SJCRH30 (cell line): ENCODE measurements at places on chromosomes 2 and 18. TPM values are rescaled to one million over a fixed set of nuclear protein-coding genes. Genes with fewer than 3 reads are reported as not detected.

Gene CRYGD
- total RNA-seq = not detected in 2 replicates

Gene CHAC2
- total RNA-seq = 25.8 and 30.2 TPM in 2 replicates

Gene BOLL
- total RNA-seq = 0.38 and 0.51 TPM in 2 replicates

Gene GALNT3
- not detected in 2 replicates for total RNA-seq

Gene NRP2
- total RNA-seq = 57.5 and 76.4 TPM in 2 replicates

Gene TPGS2
- total RNA-seq = 91.6 and 99.3 TPM in 2 replicates

Gene CD8A
- 0.10 and 0.16 TPM in 2 replicates for total RNA-seq

Gene MREG
- total RNA-seq = 10.3 and 11.1 TPM in 2 replicates

Gene FAM237A
- not detected in 2 replicates for total RNA-seq

Gene SPHKAP
- total RNA-seq = 0.03 and 0.04 TPM in 2 replicates

Gene SP5
- 0.10 TPM in 1 of 2 replicates, not detected in the other for total RNA-seq

Gene MAIP1
- 26.9 and 31.1 TPM in 2 replicates for total RNA-seq

Gene GPC1
- 73.9 and 78.1 TPM in 2 replicates for total RNA-seq
